ENCODE measurements at places on chromosomes 1 and 21. TPM values are rescaled to one million over a fixed set of nuclear protein-coding genes. Genes with fewer than 3 reads are reported as not detected.

Gene UQCRHL
- total RNA-seq, result 2.0 TPM

GRCh38 chr21:45084881-45085536 lies 10.6 kb downstream of the ADARB1 start:
- no peak for DNase-seq
- peaks cover 24% of the 10 kb centered on the region for H3K4me1 ChIP-seq
- H3K27ac ChIP-seq, result no peak overlapping the region
- H3K36me3 ChIP-seq, result no peaks in the 10 kb centered on the region
- no peak overlapping the region for H3K4me3 ChIP-seq

- no peaks in the 10 kb centered on the region for H3K27me3 ChIP-seq
- H3K27ac ChIP-seq, result no peak overlapping the region
- no peak overlapping the region for H3K4me3 ChIP-seq
- DNase-seq, result no peak
- no peaks in the 10 kb centered on the region for H3K36me3 ChIP-seq
Measured at GRCh38 chr1:87368907-87369306, 40.2 kb downstream of the LMO4 start.

Gene KIF21B
- total RNA-seq, result 0.40 TPM

DNA sequence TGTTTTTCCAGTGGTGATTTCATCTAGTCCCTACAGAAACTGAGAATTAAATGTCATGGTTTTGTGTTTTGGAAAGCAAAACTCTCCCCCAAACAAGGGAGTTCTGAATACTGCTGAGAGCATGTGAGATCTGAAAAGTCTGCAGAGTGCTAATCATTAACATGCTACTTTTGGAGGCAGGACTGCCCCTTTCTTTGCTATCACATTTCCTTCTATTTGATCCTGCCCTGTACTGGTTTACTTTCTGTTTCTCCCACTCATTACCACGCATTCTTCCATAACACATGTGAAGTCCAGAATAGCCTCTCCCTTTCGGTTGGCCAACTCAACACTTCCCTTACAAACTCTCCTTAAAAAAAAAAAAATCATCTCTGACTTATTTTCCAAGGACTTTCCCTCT lies 63.6 kb downstream of the GADD45A start:
- H3K4me3 ChIP-seq, result peak overlapping the region; percentile 7
- DNase-seq, result no peak
- no peaks in the 10 kb centered on the region for H3K27me3 ChIP-seq
- H3K36me3 ChIP-seq, result no peaks in the 10 kb centered on the region
- H3K27ac ChIP-seq, result peak overlapping the region; percentile 77
- H3K4me1 ChIP-seq, result peaks cover 68% of the 10 kb centered on the region

DNA sequence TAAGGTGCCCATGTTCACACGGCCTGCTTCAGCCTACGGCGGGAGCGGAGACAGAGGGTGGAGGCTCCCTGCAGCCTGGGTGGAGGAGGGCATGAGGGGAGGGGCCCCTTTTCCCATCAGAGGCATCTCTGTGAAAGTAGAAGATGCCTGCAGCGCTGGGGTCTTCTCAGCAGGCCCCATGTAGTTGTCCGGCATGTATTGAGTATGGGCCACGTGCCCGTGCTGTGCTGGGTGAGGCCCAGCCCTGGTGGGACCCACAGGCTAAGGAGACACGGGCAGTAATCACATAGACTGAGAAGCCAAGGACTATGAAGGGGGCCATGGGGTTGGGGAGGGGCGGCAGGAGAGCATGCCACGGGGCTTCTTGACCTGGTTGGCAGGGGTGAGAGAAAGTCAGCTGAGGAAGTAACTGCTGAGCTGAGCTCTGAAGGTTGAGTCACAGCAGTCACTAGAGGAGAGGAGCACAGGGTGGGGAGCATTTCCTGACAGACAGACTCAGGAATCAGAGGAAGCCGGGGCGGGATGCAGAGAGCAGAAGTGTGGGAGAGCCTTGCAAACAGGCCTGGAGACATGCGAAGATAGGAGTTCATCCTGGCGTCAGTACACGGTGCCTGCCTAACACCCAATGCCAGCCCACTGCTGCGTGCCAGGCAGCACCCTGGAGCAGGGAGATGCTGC lies 21.6 kb downstream of the PSEN2 start:
- no peak overlapping the region for H3K4me3 ChIP-seq
- DNase-seq, result no peak
- no peak overlapping the region for H3K27ac ChIP-seq

Gene DHDDS
- 27.7 TPM for total RNA-seq

Gene FLG2
- not detected for total RNA-seq

DNA sequence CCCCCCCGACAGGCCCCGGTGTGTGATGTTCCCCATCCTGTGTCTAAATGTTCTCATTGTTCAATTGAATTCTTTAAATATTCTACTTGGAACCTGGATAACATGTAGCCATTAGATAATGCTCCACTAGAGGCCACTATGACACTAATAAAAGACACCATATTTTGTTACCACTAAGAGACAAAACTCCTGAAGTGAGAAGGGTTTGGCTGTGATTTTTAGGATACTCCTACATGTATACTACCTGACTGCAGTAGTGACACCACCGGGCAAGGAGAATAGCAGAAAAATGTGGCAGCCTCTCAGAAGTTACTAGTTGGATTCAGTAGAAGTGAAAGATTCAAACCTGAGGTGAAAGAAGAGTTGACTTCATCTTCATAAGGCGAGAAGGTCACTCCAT lies 36.0 kb downstream of the F5 start:
- H3K4me1 ChIP-seq, result no peaks in the 10 kb centered on the region
- DNase-seq, result no peak
- H3K27me3 ChIP-seq, result no peaks in the 10 kb centered on the region
- no peak overlapping the region for H3K4me3 ChIP-seq
- H3K36me3 ChIP-seq, result no peaks in the 10 kb centered on the region
- H3K27ac ChIP-seq, result no peak overlapping the region

DNA sequence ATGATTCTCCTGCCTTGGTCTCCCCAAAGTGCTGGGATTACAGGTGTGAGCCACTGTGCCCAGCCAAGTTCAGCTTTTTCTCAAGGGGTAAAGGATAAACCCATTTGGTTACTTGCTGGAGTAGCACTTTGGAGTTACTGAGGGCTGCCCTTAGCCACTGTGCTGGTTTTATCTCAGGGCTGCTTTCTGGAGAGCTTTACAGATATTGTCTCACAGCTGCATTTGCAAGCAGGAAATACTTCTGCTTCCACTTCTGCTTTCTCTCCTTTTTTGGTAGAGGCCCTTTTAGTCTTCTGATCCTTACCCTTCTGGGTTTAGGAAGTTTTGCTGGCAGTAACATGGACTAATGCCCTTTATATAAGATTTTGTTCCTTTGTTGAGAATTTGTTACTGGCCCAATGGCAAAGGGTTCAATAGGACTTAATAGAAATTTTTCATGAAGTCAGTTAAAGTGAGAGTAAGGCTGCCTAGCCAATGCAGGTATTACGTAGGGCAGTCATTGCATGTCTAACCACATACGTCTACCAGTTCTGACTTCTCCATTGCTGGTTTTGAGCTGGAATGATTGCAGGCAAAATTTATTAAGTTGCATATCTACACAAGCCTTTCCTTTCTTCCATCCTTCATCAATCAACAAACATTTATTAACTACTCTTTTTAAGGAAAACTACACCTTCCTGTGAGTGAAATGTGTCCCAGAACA lies 24.4 kb downstream of the CAP1 start:
- no peak overlapping the region for H3K27ac ChIP-seq
- no peaks in the 10 kb centered on the region for H3K27me3 ChIP-seq
- peaks cover 100% of the 10 kb centered on the region for H3K36me3 ChIP-seq
- H3K4me1 ChIP-seq, result peaks cover 26% of the 10 kb centered on the region

- H3K27ac ChIP-seq, result no peak overlapping the region
- no peaks in the 10 kb centered on the region for H3K36me3 ChIP-seq
- no peaks in the 10 kb centered on the region for H3K27me3 ChIP-seq
- H3K4me3 ChIP-seq, result no peak overlapping the region
- DNase-seq, result no peak
- no peaks in the 10 kb centered on the region for H3K4me1 ChIP-seq
Measured at GRCh38 chr1:215277532-215277931, 195.0 kb downstream of the KCNK2 start.

Gene SCCPDH
- total RNA-seq, result 26.1 TPM

- no peak overlapping the region for H3K27ac ChIP-seq
- H3K36me3 ChIP-seq, result peaks cover 62% of the 10 kb centered on the region
- no peaks in the 10 kb centered on the region for H3K27me3 ChIP-seq
Measured at GRCh38 chr1:151568626-151569088, 28.5 kb downstream of the TUFT1 start.

- no peak for DNase-seq
- H3K4me1 ChIP-seq, result no peaks in the 10 kb centered on the region
- no peak overlapping the region for H3K4me3 ChIP-seq
- H3K27me3 ChIP-seq, result no peaks in the 10 kb centered on the region
- H3K36me3 ChIP-seq, result no peaks in the 10 kb centered on the region
Measured at GRCh38 chr1:209609791-209610630, 26.5 kb downstream of the CAMK1G start.

DNA sequence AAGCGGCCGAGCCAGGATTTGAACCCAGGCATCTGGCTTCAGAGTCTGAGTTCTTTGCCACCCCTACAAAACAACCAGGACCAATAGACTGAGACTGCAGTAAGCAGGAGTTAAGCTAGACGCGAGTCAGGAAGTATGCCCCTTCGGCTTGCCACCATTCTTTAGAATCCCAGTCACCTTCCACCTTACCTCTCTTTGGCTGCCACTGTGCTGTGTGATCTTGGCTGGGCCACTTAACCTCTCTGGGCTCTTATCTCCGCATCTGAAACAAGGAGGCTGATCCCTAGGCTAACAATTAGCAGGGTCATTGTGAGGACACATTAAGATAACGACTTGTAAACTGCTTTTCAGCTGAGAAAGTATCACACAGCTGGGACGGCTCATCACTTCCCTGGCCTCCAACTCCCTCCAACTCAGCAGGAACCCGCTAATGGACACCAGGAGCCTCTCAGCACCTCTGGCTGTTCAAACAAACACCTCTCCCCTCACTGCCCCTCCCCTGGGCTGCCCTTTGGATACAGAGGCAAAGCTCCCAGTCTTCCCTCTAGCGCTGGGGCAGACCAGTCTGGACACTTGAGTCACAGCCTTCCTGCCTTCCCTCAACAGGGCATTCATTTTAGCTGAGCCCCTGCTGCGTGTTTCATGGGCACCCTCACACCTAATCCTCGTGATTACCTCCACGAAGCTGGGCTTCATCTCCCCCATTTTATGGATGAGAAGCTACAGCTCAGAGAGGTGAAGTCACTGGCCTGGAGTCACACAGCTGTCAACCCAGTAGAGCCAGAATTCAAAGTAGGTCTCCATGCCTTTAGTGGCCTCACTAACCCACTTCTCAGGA lies 83.2 kb downstream of the CAMK2N1 start:
- H3K4me1 ChIP-seq, result no peaks in the 10 kb centered on the region
- no peaks in the 10 kb centered on the region for H3K36me3 ChIP-seq
- peaks cover 20% of the 10 kb centered on the region for H3K27me3 ChIP-seq
- no peak overlapping the region for H3K4me3 ChIP-seq

Gene S100A14
- total RNA-seq, result 2.2 TPM

DNA sequence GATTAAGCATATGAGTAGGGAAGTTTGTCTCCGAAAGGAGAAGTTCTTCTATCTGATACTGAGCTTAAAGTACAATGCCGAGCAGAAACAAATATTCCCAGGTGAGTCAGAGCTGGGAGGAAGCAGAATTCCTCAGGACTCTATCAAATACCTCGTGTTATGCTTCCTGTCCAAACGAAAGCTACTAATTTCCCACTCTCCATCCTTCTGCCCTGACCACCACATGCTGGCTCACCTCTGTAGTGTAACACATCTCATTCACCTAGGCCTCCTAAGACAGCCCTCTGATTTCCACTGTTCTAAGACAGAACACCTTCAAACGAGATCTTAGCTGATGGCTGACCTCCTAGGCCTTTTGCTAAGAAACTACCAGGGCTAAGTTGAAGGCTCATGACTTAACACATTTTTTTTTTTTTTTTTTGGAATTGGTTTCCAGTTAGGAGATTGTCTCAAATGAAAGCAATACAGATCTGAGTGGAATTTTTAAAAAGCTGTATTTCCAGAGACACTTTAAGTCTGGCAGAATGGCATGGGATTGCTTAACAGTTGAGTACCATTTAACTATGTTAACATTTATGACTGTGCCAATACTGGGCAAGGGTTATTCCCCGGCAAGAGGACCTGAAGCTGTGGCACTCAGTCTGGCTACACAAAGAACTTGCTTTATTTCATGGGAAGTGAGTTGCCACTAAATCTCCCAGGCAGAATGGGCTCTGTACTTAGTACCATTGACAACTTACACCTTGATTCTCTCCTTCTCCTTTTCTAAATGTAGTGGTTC lies 583.4 kb downstream of the DPYD start:
- H3K36me3 ChIP-seq, result no peaks in the 10 kb centered on the region
- no peak overlapping the region for H3K27ac ChIP-seq
- no peaks in the 10 kb centered on the region for H3K27me3 ChIP-seq

Gene TTC24
- total RNA-seq, result not detected

- peaks cover 38% of the 10 kb centered on the region for H3K36me3 ChIP-seq
- H3K4me1 ChIP-seq, result peaks cover 19% of the 10 kb centered on the region
- peak overlapping the region; percentile 92 for H3K4me3 ChIP-seq
- H3K27me3 ChIP-seq, result no peaks in the 10 kb centered on the region
- peak overlapping the region; percentile 86 for H3K27ac ChIP-seq
Measured at GRCh38 chr1:85707267-85707989, 805 bp downstream of the ZNHIT6 start.

- H3K27me3 ChIP-seq, result no peaks in the 10 kb centered on the region
- H3K27ac ChIP-seq, result peak overlapping the region; percentile 92
- peak overlapping the region; percentile 88 for H3K4me3 ChIP-seq
Measured at GRCh38 chr1:167720965-167721616, 691 bp upstream of the MPZL1 start.

GRCh38 chr1:178109348-178110143 lies 15.6 kb downstream of the RASAL2 start:
- H3K27me3 ChIP-seq, result no peaks in the 10 kb centered on the region
- peaks cover 9% of the 10 kb centered on the region for H3K4me1 ChIP-seq
- H3K4me3 ChIP-seq, result no peak overlapping the region
- no peak overlapping the region for H3K27ac ChIP-seq
- no peaks in the 10 kb centered on the region for H3K36me3 ChIP-seq
- no peak for DNase-seq

Gene CR1L
- not detected for total RNA-seq

- peaks cover 15% of the 10 kb centered on the region for H3K4me1 ChIP-seq
- DNase-seq, result no peak
- H3K36me3 ChIP-seq, result peaks cover 60% of the 10 kb centered on the region
- H3K4me3 ChIP-seq, result no peak overlapping the region
Measured at GRCh38 chr1:115732316-115732715, 36.2 kb downstream of the CASQ2 start.

Gene RNF223
- total RNA-seq, result not detected

All from heart left ventricle (tissue), 16 donors.